Activated CD4-positive, alpha-beta T cell treated with anti-CD3 and anti-CD28 coated beads, Interleukin-2, amount 10 ng/mL, durations not matched to agents 7 days and 5 days (primary cell): ENCODE measurements at places on chromosomes 5 and 9. TPM values are rescaled to one million over a fixed set of nuclear protein-coding genes. Genes with fewer than 3 reads are reported as not detected.

Gene INSYN2B
- not detected for total RNA-seq

Gene EIF4E1B
- total RNA-seq: not detected

Gene C1QTNF3
- 4.5 TPM for total RNA-seq

Gene SURF6
- 14.2 TPM for total RNA-seq

Gene PCDHGC3
- total RNA-seq: not detected

Gene MEIKIN
- total RNA-seq: not detected

DNA sequence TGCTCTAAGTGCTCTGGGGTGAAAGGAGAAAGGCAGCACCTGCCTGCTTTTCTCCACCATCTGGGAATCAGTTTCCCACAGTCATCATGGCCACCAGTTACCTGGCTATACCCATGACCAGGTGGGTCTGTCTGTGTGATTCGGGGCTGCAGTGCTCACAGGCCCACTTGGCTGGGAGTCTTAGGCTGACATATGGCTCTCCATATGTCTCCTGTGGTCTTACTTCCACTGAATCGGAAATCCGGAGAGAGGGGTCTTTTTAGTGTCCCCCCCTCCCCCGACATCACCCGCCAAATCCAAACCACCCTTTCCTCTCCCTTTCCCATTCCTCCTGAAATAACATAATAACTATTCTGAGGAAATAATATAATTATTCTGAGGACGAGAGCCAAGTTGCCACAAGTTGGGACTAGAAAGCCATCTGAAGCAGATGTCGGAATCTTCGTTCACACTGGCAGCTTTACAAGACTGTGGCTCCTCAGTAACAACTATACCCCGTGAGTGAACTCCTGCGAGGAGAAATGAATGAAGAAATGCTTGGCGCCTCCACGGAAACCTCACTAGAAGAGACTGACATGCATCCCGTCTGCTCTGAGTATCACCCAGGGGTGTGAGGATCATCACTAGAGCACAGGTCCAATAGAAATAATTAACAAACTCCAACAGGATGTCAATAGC, 143.4 kb downstream of the MYO10 start:
- DNase-seq: no peak

DNA sequence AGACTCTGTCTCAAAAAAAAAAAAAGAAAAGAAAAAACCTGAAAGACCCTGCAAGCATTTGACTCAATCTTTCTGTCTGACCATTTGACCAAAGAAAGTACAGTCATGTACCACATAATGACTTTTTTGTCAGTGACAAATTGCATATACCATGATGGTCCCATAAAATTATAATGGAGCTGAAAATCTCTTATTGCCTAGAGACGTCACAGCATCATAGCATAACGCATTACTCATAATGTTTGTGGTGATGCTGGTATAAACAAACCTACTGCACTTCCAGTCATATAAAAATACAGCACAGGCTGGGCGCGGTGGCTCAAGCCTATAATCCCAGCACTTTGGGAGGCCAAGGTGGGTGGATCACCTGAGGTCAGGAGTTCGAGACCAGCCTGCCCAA, 10.5 kb downstream of the ECM2 start:
- DNase-seq: no peak

DNA sequence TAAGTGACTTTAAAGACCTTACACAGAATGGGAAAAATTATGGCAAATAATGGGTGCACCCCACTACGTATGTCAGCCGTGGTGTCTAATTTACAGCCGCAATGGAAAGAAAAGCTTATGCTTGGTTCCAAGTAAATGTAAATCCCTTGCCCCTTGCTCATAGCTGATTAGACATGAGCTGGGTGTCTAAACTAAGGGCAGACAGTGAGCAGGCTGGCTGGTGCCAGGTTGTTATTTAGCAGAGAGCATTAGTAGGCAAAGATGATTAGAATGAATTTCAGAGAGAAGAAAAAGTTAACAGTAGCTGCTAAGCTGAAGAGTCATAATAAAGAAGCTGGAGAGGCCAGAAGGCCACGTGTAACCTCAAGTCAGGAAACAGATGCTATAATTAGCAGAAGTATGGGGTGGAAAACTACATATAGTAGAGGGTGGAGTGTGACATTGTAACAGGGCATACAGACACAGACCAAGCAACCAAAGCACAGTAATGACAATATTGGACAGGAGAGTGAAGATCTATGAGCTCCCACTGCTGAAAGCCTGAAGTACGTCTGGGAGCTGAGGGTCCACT, 257.7 kb downstream of the MCTP1 start:
- no peak for DNase-seq

DNA sequence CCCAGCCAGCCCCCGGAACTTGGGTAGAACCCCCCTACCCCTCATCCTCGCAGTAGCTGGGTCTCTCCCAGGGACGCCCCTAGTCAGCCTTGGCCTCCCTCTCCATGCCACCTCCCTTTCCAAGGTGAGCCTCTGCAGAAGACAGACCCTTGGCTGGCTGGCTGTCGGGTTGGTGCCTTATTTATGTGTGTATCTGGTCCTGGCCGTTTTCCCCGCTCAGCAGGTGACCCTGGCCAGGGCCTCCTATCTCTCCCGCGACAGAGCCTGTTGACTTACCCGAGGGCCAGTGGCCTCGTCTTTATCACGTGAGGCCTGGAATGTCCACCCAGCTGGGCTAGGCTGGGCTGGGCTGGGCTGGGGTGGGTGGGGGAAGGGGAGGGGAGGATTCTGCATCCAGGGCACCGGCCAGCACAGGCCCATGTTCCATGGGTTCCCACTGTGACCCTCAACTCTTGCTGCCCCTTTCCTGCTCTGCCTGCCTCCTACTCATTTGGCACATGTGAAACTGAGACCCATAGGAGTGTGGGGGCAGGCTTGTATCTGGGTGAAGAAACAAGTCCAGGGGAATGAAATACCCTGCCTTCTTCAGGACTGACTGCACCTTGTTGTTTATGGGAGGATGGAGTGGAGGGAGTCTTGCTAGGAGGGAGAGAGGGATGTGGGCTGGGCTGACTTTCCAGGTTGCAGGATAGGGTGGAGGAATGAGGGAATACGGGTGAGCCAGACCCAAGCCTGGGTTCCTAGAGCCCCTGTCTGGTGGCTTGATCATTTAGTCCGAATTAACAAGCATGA, 3.1 kb downstream of the CXXC5 start:
- no peak for DNase-seq

- DNase-seq: no peak
Measured at GRCh38 chr9:38671372-38671731, 48.6 kb downstream of the FAM240B start.

- DNase-seq: peak; percentile 82
Measured at GRCh38 chr5:177317959-177318377, 6.3 kb upstream of the MXD3 start.

DNA sequence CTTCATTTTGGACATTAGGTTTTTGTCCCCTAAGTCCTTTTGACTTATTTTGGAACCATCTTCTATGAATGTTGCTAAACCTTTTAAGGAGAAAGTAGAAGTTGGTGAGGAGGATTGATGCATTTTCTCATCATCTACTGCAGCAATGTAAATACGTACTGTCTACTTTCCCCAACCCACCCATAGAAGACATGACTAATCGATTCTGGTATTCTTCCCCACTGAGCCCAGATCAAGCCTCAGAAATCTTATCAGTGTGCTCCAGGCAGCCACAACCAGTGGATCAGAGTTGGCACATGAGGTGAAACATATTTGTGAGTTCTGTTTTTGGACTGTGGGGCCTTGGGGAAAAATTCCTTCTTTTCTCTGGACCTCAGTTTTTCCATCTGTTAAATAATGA, 57.7 kb downstream of the FGF18 start:
- DNase-seq: no peak

DNA sequence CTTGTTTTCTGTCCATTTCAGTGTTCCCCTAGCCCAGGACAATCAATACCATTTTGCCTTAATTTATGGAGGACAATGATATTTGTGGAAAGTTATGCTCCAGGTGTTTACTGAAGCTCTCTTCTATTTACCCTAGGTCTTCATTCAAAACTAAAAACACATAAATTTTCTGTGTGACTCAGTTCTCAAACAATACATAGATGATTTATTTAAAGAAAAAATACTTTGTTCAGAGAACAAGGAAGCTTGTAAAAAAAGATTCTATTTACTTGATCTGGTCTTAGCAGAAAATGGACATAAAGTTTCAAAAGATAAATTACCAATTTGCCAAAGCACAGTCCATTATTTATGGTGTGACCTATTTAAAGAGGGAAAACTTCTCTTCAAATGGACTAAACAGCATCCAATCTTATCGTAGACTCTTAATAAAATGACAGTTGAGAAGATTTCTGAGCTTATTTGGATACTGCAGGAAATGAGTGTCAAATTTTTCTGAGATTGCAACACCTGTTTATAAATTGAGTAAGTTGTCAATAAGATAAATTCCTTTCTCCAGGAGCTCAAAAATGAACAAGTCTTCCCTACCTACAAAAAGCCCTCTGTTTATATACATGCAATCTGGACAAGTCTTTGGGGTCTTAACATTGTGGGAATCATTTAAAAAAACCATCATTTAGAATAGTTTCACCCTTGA, 627.2 kb downstream of the PSAT1 start:
- DNase-seq: no peak

DNA sequence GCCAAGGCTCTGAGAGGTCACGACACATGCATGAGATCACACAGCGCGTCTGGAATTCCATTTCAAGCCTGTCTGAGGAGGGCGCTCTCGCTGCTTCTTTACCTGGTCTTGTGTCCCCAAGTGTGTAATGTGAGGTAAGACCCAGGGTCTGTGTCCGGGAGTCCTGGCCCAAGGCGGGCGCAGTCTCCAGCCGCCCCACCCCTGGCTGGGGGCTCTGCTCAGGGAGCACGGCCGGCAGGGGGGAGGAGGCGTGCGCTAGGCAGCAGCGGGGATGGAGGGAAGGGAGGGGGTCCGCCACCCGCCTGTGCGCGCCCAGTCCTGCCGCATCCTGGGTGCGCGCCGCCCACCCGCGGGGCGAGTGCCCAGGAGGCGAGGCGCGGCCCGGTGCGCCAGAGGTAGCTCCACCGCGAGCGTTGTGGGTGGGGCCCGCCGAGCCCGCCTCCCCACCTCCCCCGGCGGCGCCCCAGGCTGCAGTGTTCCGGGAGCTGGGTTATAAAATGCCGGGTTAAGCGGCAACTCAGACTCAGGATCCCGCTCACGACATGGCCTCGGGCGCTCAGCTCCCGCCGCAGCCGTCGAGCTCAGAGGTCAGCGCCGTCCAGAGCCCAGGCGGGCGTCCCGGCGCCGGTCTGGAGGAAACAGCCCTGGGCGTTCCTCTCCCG, at the start of gene CCNI2:
Gene CCNI2, plus strand, starts transcription at position 473 of the 662 bp plus-strand sequence. Its CDS starts 70 bp downstream, at position 543.
- DNase-seq: peak; percentile 62

GRCh38 chr5:35487233-35488025, 130.2 kb upstream of the SPEF2 start:
- no peak for DNase-seq

DNA sequence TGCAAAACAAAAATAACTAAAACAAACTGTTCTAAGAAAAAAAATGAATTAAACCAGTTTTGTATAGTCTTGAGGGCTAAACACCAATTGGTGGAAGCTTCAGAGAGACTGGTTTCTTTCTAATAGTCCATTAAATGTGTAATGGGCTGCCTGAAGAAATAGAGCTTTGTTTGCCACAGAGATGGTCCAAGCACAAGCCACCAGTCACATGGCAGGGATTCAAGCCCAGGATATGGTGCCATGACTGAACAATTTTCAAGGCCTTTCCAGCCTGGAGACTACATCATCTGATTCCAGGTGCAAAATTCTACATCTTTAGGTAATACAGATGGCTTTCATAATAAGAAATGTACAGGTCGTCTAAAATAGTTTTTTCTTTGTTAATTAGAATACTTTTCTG, 355.3 kb downstream of the NR2F1-AS1 start:
- DNase-seq: no peak

DNA sequence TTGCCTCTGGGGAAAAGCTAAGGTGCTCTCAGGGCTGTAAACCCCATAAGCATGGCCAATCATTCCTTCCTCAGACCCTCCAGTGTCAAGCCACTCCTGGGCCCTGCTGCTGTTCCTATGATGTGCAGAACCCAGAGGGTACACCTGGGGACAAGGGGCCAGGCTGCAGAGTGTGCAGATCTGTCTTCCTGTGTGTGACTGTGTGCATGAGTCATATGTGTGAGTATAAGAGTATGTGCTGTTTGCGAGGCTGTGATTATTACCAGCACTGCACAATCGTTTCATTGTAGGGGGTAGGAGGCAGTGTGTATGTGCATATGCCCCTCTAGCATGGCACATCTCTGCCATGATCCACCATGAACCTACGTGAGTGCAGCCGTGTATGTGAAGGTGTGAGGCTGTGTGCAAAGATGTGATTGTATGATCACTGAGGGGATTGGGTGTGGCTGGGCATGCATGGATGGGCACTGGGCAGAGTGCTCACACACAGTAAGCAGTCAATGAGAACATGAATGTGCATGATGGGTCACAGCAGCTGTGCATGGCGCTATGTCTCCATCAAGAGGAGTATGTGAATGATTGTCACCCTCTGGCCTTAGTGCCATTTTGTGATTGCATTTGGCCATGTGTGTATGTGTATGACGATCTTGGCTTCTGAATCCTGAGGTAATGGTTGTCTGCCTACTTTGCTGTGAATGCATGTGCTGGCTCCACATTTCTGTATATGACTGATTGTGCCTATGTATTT, 2.4 kb upstream of the OR1K1 start:
- DNase-seq: no peak

DNA sequence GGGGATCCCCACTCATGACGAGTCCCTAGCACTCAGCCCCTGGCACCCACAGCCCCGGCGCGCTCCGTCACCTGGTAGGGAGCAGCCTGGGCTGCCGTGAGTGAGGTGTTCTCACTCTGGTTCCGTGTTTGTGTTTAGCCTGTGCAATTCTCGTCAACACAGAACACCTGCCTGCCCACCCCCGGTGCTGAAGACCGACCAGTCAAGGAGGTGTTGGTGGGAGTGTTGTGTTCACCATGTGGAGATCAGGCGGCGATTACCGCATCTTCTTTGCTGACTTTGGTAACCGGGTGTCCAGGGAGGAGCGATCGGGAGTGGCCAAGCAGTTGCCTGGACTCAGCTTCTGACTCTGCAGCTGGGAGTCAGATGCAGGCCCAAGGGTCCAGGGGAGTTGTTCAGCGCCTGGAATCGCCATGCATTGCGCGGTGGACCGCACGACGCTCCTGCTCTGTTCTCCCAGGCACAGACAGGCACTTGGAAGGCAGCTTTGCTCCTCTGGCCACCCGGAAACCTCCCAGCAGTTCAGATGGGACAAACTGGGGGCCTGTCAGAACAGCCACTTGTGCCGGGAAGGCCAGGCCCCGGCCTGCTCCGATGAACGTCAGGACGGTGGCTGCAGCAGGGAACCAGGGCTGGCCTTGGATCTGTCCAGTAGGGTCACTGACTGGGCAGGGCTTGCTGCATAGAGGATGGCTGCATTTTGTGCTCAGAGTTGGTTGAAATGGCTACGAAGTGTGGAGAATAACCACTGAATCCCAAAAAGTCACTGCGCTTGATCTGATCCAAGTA, 28.2 kb downstream of the EXOC3 start:
- DNase-seq: no peak
